ENCODE measurements at places on chromosomes 5 and 9.

DNA sequence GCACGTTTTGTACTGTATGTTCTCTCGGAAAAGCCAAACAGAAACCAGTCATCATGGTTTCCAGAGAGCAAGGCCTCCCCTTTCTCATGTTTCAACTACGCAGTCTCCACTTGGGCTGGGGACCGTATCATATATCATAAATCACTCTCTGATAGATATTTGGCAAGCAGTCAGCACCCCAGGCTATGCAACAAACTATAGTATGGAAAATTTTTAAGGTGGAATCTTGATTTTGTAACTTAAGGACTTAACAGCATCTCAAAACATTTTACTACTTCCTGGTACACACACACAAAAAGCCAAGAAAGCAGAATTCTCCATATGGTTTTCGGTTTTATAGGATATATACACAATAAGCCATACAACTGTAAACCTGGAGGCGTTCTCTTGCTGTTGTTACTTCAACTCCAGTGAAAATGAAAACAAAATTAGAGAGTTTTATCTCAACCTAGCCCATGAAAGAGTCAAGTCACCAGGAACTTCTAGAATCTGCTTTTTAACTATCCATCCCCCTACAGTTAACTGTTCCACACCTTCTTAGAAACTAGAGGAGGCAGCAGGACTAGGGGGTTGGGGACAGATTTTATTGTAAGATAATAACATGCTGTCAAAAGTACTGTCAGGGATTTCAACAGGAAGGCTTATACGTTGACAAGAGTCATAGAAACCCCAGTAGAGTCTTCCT is 283.4 kb downstream of the NFIB start:
- no peak for DNase-seq

DNA sequence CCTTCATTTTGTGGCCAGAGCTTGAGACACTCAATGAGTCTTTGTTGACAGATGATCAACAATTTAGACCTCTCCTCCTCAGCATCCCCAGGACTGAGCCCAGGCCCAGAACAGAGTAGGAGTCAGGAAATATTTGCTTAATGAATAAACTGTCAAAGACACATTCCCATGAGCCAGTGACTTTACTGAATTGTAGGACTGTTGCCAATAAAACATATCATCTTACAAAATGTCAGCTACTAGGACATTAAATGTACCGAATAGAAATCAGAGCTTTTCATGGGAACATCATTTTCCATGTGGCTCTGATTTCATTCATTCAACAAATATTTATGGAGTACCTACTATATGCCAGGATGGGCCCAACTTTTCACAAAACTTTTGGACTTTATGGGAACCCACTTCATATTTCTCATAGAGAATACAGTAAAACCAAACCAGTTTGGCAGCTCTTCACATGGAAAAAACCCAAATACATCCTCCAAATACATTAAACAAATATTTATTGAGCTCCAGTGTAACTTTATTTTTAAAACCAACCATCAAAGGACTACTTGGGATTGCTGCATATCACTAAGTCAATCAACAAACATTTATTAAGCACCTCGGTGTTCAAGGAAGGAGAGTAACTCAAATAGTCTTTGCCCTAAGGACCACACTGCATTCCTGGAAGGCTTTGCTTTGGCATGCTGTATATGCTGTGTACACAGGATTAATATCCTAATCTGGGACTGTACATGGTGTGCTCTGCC is 11.4 kb downstream of the VDAC1 start:
- no peak for DNase-seq

DNA sequence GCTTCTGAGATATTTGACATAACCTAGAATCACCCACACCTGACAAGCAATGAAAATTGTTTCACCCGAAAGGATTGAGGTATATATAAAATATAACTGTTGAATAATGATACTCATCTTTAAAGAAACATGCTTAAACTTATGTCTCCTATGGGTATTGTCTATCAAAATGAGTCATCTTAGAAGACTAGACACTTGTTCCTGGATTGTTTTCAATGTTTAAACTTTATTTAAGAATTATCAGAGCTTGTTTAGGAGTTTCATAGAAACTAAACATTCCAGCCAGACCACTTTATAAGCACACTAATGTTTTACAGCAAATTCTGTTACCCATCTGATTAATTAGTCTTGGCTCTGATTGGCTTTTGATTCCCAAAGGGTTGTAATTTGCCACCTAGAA is 19.6 kb downstream of the NFX1 start:
- no peak for DNase-seq

- DNase-seq = no peak
These were observed 15.6 kb downstream of the RIOK2 start for GRCh38 chr5:97167435-97167834.

DNA sequence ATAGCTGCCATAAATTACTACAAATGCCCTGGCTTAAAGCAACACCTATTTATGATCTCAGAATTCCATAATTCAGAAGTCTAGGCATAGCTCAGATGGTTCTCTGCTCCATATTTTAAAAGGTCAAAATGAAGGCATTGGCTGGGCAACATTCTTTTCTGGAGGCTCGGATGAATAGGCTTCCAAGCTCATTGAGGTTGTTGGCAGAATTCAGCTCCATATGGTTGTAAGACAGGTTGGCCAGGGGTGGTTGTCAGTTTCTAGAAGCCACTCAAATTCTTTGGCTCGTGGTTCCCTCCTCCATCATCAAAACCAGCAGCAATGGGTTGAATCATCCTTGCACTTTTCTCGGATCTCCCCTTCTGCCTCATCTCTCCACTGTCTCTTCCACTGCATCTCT is 49.4 kb downstream of the TGFBR1 start:
- no peak for DNase-seq

Data from activated T-cell treated with anti-CD3 and anti-CD28 coated beads for 48 hours (primary cell).